Stimulated activated CD4-positive, alpha-beta T cell treated with anti-CD3 and anti-CD28 coated beads, Interleukin-1b, Interleukin-23, amount 100 ng/mL, for 48 hours (primary cell): ENCODE measurements at places on chromosomes 16 and 17.

- DNase-seq, result peak; percentile 66
Observed at GRCh38 chr17:58303971-58304749, 23.4 kb upstream of the MPO start.

DNA sequence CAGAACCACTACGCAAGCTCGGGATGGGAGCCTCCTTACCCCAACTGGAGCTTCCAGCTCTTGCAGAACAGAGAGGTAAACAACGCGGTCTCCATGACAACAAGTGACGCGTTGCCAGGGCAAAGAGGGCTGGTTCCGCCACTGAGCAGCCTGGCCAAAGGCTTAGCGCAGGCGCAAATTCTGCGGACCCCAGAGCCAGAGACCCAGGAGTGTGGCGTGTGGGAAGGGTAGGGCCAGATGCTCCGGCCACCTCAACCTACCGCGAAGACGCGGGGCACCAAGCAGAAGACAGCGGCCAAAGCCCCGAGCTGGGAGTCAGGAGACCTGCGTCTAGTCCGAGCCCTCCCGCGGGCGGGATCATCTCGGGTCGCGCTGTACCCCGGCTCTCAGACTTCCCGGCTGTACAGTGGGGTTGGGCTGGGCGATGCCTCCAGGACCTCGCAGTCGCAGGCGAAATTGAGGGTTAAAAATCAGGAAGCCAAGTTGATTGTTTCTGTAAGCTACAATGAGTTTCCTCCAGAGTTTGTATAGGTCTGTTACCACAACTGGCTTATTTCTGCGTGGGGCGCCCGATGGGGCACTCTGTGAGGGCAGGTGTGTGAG lies at the start of gene TEKT1:
Gene TEKT1 (minus strand): TSS at position 69 of the 603 bp plus-strand sequence. CDS start 1,353 bp downstream, outside the sequence.
- peak; percentile 63 for DNase-seq

- DNase-seq, result no peak
Observed at GRCh38 chr17:77142689-77143088, 1.9 kb downstream of the SEC14L1 start.

- DNase-seq, result no peak
Observed at GRCh38 chr17:44023545-44024270, 8.9 kb upstream of the TMEM101 start.

DNA sequence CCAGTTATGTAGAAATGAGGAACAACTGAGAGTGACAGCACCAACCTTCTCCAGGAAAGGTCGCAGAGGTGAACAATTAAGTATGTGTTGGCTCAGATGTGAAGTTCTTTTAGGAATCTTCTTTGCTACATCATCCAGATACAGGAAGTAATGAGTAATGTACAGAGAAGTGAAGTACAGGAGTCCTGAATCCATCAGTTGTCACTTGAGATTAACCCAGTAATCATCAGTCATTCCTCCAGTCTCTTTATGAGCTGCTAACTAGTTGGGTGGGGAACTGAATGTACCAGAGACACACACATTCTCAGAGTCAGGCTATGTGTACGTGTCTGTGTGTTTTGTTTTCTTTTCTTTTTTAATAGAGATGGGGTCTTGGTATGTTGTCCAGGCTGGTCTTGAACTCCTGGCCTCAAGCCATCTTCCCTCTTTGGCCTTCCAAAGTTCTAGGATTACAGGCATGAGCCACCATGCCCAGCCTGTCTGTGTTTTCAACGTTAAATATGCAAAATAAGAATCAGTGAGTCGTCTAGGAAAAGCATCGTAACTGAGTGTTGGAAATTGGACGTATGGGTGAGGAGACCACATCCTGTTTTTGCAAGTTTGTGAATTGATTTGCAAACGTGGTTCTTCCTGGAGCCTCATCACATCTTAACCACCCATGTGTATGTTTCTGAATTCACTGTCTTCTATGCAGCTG lies 19.9 kb downstream of the ZNF200 start:
- peak; percentile 16 for DNase-seq

GRCh38 chr16:61098505-61098904 lies 937.7 kb downstream of the CDH8 start:
- no peak for DNase-seq

DNA sequence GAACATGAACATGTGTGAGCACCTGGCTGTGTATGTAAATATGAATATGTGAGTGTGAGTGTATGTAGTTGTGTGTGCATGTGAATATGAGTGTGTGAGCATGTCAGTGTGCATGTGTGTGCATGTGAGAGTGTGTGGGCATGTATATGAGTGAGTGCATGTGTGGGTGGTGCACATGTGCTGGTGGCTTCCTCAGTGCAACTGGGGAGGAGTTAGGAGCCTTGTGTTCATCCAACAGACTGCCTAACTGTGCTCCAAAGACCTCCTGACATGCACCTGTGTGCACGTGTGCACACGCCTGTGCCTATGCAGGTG lies 1.4 kb downstream of the TMEM235 start:
- no peak for DNase-seq

- DNase-seq, result no peak
Observed at GRCh38 chr17:67999291-67999911, 3.1 kb upstream of the C17orf58 start.

GRCh38 chr17:49787884-49788477 lies 500 bp upstream of the KAT7 start:
- no peak for DNase-seq

DNA sequence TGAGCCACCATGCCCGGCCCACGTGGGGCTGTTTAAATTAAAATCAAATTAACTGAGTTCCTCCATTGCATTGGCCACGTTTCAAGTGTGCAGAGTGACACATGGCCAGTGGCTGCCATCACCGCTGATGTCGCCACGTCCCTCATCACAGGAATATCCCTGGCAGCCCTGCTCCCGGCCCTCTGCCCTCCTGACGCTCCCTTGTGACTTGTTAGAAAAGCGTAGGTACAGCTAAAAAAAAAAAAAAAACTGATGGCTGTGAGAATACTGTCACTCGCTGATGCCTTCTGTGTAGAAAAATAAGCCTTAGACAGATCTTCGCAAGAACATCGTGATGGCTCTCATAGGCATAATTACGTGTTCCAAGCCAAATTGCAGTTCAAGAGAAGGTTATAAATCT lies 21.7 kb downstream of the CARHSP1 start:
- no peak for DNase-seq

DNA sequence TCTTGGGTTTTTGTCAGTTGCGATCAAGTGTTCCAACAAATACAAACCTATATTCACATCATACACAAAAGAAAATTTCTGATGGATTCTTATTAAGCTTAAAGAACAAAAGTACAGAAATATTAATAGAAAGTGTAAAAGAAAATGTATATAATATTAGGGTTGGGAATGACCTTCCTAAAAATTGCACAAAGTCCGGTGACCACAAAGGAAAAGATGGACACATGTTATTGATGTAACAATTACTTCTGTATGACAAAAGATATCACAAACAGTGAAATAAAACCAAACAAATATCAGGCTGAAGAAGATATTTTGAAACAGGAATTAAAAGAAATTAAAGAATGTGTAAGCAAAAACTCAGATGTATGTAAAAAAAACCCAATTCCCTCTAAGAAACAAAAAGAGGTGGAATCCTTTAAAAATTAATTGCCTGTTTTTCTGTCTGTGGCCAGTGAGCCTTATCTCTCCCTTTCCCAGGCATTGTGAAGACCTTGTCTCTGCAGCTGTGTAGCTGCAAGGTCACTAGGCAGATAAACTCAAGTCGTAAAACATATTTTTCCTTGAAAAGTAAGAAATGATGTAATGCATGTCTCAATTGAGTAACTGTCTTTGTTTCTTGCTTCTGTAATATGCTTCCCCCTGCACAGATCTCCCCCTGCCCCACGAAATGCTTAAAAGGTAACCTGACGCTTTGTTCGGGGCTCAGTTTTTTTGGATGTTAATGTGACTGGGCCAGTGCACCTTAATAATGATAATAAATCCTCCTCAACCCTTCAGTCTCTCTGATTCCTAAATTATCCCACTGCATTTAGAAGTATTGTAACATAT lies 2.8 kb downstream of the ST6GALNAC1 start:
- DNase-seq, result no peak

- peak; percentile 49 for DNase-seq
Observed at GRCh38 chr17:58337210-58337599, 8.6 kb upstream of the TSPOAP1 start.
